Activated naive CD4-positive, alpha-beta T cell treated with anti-CD3 and anti-CD28 coated beads for 36 hours (primary cell): ENCODE measurements at places on chromosomes 2 and 18.

GRCh38 chr18:56921896-56922480 lies 224.9 kb upstream of the BOD1L2 start:
- DNase-seq: no peak

- no peak for DNase-seq
Measured at GRCh38 chr18:48326901-48327675, 82.1 kb downstream of the ZBTB7C start.

GRCh38 chr2:237471438-237472186 lies 15.4 kb upstream of the MLPH start:
- peak; percentile 29 for DNase-seq

GRCh38 chr18:5890331-5891183 lies 4.8 kb downstream of the TMEM200C start:
- DNase-seq: peak; percentile 25

GRCh38 chr2:179447839-179448447 lies 183.3 kb upstream of the SESTD1 start:
- DNase-seq: no peak

- no peak for DNase-seq
Measured at GRCh38 chr2:130887643-130888042, 50.9 kb downstream of the ARHGEF4 start.

DNA sequence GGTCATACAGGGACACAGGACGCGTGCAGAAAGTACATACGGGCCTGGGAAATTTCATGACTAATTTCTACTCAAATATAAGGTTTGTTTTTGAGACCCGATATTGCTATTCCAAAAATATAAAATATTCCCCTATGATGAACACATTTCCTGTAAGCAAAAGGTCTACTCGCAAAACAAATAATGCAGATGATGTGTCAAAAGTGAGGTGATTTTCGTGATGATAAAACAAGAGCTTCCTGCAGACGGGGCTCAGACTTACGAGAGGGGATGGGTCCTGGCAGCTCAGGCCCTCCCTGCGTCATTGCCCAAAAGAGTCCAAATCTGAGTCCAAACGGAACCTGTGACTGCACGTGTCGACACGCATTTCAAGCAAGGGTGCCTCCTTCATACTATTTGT lies 62.7 kb downstream of the MBP start:
- DNase-seq: peak; percentile 46

DNA sequence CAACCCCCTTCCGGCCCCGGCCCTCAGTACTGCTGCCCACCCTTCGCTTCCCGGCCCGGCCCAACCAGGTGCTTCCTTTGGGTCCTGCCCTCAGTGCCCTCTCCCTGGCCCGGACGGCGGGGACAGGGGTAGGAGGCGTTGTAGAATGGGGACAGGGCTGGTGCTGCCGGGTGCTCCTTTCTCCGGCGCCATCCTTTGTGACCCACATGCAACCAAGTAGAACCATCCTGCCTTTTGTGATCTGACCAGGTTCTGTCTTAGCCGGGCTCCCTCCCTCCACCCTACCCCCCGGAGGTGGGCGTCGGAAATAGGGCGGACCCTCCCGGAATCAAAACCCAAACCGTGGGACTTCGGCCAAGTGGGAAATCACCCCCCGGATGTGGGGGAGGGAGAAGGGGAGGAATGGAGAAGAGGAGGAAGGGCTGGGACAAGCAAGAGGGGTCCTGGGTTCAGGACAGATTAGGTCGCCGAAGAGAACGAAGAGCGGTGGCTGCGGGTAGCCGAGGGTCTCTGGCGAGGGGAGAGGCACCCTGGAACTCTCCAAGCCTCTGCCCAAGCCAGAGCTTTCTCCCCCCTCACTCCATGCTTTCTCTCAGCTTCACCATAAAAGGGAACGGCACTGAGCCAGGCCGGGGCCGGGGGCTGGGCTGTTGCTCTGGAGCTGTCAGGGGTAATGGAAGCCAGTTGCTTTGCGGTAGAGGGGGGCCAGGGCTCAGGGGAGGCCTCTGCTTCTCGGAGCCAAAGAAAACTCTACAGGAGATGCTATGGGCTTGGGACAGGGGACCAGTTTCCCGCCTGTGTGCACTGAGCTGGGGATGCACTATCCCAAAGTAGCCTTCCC lies 756 bp upstream of the OST4 start:
- peak; percentile 47 for DNase-seq

DNA sequence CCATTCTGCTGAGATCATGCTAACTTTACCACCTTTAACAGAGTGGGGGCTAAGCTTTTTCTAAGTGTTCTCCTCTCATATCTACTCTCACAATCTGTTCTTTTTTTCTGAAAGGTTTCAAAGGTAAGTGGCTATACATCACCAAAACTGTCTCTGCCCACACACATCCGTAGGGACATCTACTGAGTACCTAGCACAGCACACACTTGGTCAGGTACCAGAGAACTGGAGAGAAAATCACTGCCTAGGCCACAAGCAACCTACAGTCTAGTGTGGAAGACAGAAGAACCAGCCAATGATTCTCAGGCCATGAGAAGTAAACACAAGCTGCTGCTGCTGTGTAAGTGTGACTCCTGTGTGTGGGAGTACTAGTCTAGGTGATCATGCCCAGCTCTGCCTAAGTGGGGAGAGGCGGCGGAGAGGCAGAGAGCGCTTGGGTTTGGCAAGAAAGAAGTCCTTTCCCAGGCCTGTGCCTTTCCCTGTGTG lies 176.1 kb upstream of the ZFP36L2 start:
- no peak for DNase-seq

- DNase-seq: no peak
Measured at GRCh38 chr2:123518367-123518766, 506.7 kb upstream of the CNTNAP5 start.

DNA sequence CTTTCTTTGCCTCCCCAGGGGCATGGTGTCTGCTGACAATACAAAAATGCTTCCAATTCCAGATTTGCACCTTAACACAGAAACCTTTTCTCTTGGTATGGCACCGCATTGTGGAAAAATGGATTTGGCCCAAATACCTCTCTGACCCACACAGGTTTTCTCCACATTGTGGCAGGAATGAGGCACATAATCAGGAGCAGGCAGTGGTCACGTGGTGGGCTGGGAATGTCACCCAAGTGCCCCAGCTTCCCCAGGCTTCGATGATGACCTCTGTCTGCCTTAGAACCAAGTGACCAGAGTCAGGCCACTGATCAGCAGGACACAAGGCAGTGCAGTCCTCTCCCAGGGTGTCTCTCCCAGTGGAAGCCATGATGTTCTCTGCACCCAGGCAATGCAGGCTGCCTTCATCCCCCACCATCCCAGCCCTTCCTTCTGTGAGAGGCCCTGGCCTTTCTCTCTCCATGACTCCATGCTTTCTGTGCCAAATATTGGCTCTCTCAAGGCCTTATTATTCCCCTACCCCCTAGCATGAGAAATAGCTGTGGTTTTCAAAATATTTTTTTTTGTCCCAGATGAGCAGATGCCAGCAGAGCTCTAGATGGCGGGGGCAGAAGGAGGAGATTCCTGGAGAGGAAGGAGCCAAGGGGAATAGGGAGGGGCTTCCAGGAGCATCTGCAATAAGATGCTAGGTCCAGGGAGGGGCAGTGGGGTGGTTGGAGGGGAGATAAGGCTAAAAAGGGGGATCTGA lies 198.9 kb downstream of the ACKR3 start:
- no peak for DNase-seq

DNA sequence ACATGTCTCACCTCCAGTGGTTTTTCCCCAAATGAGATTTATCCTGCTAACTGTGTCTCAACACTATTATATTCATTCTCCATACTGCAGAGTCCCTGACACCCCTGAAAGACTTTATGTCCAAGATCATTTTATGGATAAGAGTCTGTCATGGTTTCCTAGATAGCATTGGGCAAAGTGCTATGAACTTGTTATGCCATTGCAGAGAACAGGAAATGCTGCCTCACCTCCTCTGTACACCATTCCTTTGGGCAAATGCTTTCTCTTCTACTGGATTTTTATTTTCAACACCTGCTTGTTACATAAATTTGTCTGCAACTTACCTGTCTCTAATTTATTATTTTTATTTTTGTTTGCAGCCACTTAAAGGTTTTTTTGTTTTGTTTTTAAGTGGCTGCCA lies 652.5 kb upstream of the FAM98A start:
- no peak for DNase-seq

DNA sequence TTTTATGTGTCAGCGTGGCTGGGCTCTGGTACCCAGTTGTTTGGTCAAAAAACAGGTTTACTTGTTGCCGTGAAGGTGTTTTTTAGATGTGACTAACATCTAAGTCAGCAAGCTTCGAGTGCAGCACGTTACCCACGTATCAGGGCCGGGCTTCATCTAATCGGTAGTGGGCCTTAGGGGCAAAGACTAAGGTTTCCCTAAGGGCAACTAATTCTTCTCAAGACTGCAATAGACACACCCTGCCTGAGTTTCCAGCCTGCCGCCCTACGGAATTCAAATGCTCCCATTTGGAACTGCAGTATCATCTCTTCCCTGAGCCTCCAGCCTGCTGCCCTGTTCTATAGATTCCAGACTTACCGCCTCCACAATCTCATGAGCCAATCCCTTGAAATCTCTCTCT lies 27.7 kb downstream of the FHL2 start:
- DNase-seq: no peak

DNA sequence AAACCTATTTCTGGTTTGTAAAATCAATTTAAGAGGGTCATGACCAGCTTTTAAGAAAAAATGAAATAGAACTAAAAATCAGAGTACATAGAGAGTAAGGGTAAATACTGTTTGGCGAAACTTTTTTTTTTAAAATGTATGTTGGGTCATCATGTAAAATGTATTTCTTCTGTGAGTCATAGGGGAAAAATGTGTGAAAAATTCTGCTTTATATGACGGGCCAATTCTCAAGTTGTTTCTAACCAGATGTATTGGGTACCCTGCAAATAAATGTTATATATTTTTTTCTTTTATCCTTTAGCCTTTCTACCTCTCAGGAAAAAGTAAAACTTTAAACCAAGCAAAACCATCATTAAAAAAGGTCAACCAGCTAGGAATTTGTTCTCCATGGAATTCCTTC lies 13.9 kb downstream of the AFTPH start:
- DNase-seq: no peak

GRCh38 chr18:48037481-48038271 lies 107.2 kb upstream of the SMAD2 start:
- peak; percentile 11 for DNase-seq

DNA sequence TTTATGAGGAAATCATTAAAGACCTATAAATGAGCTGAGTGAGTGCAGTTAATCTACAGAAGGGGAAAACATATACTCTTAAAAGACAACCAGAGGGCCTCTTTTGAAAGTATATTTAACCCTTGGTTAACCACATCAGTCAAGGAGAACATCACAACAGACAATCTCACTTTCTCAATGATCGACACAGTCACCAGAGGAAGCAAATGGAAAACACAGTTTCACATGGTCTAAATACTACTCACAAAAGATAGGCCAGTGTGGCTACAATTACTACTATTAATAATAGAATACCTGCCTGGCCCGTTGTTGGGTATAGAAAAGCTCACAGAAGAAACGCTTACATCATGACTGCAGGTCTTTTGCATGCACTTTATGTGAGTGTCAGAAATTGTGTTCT lies 426.2 kb downstream of the NCKAP5 start:
- no peak for DNase-seq

- no peak for DNase-seq
Measured at GRCh38 chr2:38384338-38384737, 7.3 kb upstream of the ATL2 start.

DNA sequence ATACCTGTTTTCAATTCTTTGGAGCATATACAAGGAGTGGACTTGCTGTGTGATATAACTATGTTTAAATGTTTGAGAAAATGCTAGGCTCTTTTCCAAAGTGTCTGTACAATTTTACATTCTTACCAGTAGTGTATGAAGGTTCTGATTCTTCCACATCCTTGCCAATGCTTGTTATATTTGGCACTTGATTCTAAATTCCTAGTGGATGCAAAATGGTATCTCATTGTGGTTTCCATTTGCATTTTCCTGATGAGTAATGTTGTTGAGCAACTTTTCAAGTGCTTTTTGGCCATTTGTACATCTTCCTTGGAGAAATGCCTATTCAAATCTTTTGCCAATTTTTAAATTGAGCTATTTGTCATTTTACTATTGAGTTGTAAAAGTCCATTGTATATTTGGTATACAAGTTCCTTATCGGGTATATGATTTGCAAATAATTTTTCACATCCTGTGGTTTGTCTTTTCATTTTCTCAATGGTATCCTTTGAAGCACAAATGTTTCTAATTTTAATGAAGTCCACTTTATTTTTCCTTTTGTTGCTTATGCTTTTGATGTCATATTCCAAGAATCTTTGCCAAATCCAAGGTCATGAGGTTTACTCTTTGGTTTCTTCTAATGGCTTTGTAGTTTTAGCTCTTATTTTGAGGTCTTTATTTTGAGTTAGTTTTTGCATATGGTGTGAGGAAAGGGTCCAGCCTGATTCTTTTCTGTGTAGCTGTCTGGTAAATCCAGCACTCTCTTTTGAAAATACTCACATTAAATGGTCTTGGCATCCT lies 33.2 kb upstream of the CWC22 start:
- DNase-seq: no peak

- DNase-seq: no peak
Measured at GRCh38 chr2:162992828-162993227, 154.3 kb upstream of the KCNH7 start.

- no peak for DNase-seq
Measured at GRCh38 chr18:37449618-37450017, 116.0 kb downstream of the CELF4 start.

- DNase-seq: peak; percentile 65
Measured at GRCh38 chr2:113136828-113137775, 9.7 kb downstream of the IL1RN start.

- DNase-seq: no peak
Measured at GRCh38 chr2:117086174-117086942, 728.1 kb upstream of the DDX18 start.

DNA sequence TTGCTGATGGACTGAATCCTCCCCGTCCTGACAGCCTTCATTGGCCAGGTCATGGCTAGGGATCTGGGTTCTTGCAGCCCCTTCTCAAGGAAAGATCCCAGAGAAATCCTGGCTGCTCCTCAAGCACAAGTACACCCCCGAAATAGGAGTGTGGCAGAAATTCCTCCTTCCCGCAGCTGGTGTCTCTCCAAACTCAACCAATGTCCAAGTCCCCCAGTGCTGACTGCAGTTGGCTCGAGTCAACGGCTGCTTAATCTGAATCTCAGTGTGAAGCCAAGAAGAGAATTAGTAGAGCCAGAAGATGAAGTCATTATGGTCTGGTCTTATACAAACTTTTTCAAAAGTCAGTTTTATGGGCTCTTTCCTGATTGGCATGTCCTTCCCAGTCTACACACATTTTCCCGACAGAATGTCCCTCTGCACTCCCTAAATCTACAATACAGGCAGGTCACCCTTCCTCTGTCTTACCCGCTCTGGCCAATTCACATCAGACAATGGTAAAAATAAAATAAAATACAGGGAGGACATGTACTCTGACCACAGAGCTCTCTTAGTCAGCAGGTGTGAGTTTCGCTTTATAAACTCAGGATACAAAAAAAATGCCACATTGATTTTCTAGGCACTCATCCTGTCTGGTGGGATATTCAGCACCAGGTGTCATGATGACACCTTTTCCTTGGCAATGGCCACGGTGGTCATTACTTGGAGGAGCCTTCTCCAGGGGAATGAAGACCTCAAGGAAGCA lies 76.9 kb upstream of the PAPOLG start:
- no peak for DNase-seq

GRCh38 chr18:79680100-79680879 lies 687 bp downstream of the CTDP1 start:
- peak; percentile 66 for DNase-seq

GRCh38 chr18:46445522-46446313 lies 211.3 kb downstream of the LOXHD1 start:
- no peak for DNase-seq

- DNase-seq: no peak
Measured at GRCh38 chr2:20099780-20100179, 48.4 kb upstream of the LAPTM4A start.

GRCh38 chr18:11946756-11947155 lies 34.6 kb upstream of the IMPA2 start:
- no peak for DNase-seq

- DNase-seq: no peak
Measured at GRCh38 chr2:9249020-9249800, 42.6 kb downstream of the ASAP2 start.
